Activated CD4-positive, alpha-beta T cell treated with anti-CD3 and anti-CD28 coated beads, Interleukin-2, amount 10 ng/mL, durations not matched to agents 7 days and 5 days (primary cell): ENCODE measurements at places on chromosomes 6 and 20.

GRCh38 chr6:102907181-102907580 is 1513.7 kb downstream of the GRIK2 start:
- no peak for DNase-seq

GRCh38 chr20:20195021-20195705 is 142.8 kb downstream of the CFAP61 start:
- no peak for DNase-seq

GRCh38 chr6:27280064-27280539 is 32.0 kb downstream of the POM121L2 start:
- DNase-seq, result no peak

DNA sequence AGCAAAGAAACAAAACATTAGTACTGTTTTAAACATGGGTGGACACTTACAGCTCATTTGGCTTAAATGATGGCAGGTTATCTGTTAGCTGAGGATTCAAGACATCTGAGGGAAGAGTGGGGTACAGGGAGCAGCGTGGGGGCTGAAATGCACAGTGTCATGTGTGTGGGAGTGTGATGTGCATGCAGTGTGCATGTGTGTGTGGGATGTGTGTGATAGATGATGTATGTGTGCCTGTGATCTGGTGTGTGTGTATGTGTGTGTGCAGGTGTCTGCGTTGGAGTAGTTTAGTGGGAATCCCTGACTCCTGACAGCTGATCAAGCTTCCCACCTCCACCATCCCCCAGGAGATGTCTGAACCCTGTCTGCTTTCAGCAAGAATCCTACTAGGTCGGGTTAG is 25.4 kb upstream of the GGTLC1 start:
- no peak for DNase-seq

DNA sequence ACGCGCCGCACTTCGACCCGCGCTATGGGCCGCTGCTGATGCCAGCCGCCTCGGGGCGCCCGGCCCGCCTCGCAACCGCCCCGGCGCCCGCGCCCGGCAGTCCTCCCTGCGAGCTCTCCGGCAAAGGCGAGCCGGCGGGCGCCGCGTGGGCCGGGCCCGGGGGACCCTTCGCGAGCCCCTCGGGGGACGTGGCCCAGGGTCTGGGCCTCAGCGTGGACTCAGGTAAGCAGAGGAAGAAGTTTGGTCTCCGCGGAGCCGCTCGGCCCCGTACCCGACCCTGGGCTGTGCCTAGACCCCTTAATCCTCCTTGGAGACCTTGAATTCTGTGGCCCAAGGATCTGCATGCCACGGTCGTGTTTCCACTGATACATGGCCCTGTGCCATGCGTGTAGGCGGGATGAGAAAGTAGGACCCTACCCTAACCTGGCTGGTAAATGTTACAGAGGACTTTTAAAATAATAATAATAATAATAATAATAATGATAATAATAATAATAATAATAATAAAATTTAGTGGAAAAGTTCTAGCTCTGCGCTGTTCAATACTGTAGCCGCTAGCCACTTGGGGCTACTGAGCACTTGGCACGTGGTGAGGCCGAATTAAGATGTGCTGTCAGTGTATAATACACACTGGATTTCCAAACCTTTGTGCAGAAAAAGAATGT is 5.6 kb downstream of the VGLL2 start:
- DNase-seq, result no peak

DNA sequence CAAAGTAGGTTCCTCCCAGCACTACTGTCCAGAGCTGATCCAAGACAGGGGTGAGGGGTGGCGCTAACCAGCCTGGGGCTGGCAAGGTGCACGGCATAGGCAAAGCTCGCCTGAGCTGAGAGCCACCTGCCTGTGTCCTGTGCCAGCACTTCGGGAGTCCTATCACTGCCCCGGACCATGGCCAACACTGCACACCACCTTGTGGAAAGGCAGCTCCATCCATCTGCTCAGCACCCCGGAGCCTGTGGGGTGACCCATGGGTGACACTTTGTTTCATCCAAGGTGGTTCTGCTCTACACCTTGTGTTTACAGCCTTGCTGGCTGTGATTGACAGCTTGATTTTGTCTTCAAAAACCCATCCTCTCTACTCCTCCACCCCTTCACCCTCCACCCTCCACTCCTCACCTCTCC is 32.9 kb upstream of the GATA5 start:
- DNase-seq, result peak; percentile 12

DNA sequence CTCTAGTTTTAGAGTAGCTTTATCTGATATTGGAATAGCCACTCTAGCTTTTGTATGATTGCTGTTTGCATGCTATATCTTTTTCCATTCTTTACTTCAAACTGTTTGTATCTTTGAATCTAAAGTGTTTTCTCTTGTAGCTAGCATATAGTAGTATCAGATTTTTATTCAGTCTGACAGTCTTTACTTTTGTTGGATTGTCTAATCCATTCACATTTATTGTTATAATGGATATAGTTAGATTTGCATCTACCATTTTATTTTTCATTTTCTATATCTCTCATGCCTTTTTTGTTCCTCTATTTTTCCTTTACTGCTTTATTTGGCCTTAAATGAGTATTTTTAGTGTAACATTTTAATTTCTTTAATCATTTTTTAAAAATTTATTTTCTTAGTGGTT is 52.1 kb downstream of the PHACTR3 start:
- DNase-seq, result no peak

- no peak for DNase-seq
These were observed 207.4 kb upstream of the LRFN2 start for GRCh38 chr6:40794586-40794985.
